ENCODE measurements at places on chromosomes 2 and 18.

DNA sequence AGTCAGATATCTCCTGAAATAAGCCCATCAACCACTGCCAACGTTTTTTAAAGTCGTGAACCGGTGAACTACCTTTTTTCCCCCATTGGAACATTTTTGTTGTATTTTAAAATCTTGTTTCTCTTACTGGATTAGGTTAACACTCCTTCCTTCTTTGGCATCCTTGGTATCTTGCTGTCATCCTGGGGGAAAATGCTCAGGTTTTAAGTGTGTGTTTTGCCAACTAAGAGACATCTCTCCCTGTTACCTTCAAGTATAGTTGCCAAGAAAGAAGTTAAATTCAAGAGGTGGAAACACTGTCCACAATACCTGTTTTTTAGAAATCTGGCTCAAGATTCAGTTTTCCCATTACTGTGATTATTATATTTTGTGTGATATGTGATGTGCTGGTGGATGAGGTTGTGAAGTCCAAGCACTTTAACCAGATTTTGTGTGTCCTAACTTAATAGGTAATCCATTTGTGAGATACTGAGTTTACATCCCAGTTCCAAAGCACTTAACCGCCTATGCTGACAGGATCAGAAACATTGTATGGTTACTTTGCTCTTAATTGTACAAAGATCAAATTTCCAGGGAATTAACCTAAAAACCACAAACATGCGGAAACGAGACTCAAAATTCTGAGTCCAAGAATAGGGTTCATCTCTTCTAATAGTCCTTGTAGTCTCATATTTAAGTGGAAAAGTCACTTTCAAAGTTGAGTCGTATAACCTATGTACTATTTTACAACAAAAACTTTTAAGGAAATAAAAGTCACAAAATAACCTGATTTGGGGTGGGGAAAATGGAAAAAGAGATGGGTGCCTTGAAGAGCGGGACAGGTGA, 1.3 kb upstream of the SP3 start:
- no peak for DNase-seq

DNA sequence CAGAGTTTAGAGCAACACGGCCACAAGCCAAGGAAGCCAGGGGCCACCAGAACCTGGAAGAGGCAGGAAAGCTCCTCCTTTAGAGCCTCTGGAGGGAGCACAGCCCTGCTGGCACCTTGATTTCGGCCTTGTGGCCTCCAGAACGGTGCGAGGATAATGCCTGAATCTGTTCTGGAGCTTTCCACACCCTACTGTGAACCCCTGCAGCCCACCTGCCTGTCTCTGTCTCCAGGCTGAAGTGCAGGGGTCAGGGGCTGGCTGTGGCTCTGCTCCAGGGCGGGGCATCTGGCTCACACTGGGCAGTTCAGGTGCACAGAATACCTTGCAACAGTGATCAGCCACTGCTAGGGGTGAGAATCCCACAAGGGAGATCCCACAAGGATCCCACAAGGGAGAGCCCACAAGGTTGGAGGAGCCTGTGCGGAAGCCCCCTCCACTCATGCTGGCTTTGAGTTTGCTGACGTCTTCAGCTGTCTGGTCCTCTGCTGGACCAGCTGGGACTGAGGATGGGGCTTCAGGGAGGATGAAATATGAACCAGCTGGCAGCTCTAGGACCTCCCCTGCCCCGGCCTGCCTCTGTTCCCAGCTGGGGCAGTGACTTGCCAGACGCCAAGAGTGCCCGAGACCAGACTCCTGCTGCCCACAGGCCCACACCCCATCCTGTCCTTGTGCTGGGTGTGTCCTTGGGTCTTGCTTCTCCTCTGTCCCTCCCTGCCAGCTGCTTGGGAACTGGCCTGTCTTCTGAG, 56.4 kb upstream of the OTOS start:
- no peak for DNase-seq

GRCh38 chr2:17104454-17104853, 413.8 kb downstream of the RAD51AP2 start:
- no peak for DNase-seq

- no peak for DNase-seq
These were observed 50.6 kb downstream of the STK39 start for GRCh38 chr2:168196764-168197180.

DNA sequence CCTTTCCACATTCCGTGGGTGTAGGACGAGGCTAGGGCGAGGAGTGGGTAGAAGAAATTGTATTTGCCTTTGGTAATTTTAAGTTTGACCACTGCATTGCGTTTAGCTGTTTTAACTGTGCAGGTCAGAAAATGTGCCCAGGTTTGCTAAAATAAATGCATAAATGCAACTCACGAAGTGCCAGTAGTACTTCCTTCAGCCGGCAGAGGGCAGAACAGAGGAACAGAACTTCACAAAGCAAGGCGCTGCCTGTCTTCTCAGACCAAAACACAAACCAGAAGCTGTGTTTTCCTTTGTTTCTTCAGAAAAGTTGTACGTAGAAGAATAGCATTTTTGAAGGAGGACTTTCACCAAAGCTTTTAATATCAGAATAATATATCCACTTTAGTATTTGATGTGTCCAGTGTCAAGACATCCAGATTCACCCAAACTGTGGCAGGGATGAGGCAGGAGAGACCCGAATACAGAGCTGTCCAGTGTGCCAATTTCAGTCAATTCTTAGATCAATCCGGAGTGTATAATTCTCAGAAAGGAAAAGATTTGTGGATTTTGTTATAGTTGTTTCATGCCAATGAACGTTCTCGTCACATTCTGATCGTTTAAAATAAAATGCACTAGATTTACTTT, 348.6 kb downstream of the DLGAP1 start:
- peak; percentile 48 for DNase-seq

GRCh38 chr2:20125616-20126015, 74.2 kb upstream of the LAPTM4A start:
- DNase-seq: no peak

DNA sequence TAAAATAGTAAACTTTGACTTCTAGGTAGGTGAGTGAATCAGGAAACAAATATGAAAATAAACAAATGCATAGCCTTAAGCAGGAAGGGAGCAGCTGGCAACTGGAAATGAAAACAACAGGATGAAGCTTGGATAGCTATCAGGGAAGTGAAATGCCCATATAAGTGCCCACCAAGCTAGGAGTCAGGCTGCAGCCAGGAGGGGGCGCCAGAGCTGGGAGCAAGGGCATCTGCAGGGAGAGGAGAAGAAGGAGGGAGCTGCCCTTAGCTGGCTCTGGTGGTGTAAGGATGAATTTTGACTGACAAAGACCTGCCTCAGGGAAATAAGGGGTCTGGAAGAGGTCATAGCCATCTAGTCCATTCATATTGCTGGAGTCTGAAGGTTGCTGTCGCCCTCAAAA, 298.3 kb downstream of the TDRD15 start:
- DNase-seq: no peak

GRCh38 chr2:15115776-15116175, 445.4 kb downstream of the NBAS start:
- DNase-seq: no peak

DNA sequence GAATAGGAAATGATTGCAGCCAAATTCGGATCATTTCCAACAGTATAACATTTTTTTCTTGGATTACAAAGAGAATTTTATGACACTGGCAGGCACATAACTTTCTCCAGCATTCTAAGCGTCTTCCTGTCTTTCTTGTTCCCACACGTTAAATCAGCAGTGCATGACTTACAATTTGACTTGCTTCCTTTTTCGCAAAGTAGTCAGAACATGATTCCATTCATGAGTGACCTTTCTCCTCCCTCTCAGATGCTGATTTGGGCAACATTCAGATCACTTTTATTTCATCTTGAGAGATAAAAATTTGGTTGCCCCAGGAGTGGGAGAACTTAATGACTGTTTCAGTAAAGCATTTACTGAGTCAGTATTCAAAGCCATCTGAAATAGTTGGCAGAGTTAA, 858.7 kb upstream of the ACVR2A start:
- DNase-seq: no peak

DNA sequence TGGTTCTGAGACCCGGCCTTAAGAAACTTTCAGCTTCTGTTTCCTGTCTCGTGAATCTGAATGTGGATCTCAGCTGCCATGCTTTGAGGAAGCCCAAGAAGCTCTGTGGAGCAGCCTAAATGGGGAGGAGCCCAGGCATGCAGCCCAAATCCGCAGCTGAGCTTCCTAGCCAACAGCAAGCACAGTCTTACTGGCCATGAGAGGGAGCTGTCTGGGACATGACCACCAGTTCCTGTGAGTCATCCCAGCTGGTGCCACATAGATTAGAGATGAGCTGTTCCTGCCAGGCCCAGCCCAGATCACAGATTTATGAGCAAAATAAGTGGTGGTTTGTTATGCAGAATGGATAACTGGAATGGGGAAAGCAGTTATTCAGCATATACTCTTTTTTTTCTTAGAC, 224.4 kb upstream of the APCDD1 start:
- no peak for DNase-seq

- DNase-seq: no peak
These were observed 80.2 kb upstream of the PKDCC start for GRCh38 chr2:41967476-41968181.

GRCh38 chr18:28584731-28585130, 407.8 kb upstream of the CDH2 start:
- no peak for DNase-seq

GRCh38 chr18:75429975-75430374, 2.5 kb upstream of the SMIM21 start:
- peak; percentile 19 for DNase-seq

DNA sequence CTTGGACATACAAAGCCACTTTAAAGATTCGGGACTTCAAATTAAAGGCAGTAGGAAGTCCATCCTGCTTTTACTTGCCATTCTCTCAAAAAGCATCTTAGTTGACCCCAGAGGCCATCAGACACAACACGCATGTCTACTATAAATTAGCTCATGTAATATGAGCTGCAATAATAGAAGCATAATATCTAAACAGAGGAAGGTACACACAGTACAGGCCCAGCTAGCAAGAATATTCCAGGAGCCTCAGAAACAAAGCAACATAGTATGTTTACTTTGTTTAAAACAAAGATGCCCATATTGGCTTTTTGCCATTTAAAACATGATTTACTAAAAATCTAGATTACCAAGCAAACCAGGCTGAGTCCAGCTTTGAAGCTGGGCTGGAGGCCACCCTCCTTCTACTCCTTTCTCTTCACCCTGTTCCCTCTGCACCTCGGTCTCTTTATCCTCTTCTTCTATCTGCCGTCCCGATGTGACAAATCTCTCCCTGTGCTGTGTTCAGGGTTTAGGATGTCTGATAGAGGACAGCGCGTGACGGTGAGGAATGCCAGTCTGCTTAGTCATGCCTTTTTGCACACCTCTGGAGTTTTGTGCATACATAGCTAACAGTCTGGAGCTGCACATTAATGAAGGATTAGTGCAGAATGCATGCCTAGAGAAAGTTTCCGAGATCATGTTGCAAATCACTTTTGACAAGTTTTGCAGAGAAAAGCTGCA, 28.2 kb downstream of the DTNA start:
- DNase-seq: no peak

DNA sequence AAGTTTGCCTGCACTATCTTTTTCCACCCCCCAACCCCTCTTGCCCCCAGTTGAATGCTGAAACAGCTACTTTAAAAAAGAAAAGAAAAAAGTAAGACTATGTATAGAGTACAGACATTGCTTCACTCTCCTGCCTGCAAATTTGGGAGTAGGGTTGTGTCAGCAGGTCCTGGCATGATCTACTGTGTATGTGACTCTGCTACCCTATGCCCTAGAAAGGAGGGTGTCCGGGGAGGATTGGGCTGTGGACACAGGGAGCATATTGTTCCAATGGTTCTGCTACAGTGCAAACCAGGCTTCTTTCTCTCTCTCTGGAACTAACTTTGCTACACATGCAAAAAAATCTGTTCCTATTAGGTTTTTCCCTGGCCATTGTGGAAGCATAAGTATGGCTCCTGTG, 9.9 kb upstream of the ZEB2 start:
- DNase-seq: no peak

GRCh38 chr2:137865954-137866540, 98.2 kb upstream of the HNMT start:
- DNase-seq: no peak

GRCh38 chr2:85705680-85706039, 11.5 kb downstream of the GNLY start:
- no peak for DNase-seq

GRCh38 chr2:64698668-64699444, 45.1 kb upstream of the SERTAD2 start:
- DNase-seq: no peak

- DNase-seq: no peak
These were observed 757.5 kb upstream of the TMEFF2 start for GRCh38 chr2:192952245-192952644.

GRCh38 chr2:76930056-76930744, 592.0 kb downstream of the LRRTM4 start:
- no peak for DNase-seq

GRCh38 chr18:62420151-62420512, 95.0 kb downstream of the TNFRSF11A start:
- DNase-seq: no peak

GRCh38 chr2:80476535-80477117, 172.1 kb upstream of the LRRTM1 start:
- DNase-seq: no peak

DNA sequence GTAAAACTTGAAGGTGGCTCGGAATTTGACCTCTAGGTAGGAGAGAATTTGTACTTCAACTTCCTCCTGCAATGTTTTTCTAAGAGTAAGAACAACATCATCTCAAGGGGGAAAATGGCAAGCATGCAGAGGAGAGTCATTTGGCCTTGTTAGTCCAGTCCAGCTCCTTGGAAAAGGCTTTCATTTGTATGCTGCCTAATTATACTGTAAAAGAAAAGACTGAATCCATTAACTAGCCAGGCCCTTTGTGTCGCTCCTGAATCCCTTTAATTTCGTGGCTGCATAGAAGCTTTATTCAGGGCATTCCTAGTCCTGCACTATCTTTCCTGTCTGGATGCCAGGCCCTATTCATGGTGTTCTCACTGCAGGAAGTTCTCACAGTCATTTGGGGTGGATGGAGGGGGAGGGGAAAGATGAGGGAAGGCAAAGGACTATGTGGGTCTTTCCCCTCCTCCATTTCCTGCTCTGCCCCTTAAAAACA, 36.0 kb downstream of the PHLPP1 start:
- DNase-seq: peak; percentile 89

DNA sequence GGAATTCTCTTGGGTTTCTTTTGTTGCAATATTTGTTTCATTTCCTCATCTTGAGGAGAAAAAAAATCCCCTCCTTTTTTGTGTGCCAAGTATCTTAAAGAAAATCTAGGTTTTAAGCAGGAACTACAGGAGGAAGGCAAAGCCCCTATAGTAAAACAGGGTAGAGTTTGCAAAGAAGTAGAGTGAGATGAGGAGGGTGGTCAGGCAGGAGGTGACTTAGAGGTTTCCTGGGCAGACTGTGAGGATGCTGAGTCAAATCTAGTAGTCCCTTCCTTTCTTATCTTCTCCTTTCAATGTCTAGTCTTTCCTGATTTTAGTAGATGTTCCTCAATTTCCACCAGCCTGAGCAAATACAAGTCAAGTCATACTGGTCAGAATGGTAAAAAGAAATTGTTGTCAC, 222.5 kb downstream of the PMAIP1 start:
- DNase-seq: no peak

All from caudate nucleus (tissue), 63 donors.